CD4-positive, alpha-beta memory T cell (primary cell): ENCODE measurements at places on chromosomes 1 and 21. TPM values are rescaled to one million over a fixed set of nuclear protein-coding genes. Genes with fewer than 3 reads are reported as not detected.

DMRTA2 gene
- not detected for total RNA-seq

DNA sequence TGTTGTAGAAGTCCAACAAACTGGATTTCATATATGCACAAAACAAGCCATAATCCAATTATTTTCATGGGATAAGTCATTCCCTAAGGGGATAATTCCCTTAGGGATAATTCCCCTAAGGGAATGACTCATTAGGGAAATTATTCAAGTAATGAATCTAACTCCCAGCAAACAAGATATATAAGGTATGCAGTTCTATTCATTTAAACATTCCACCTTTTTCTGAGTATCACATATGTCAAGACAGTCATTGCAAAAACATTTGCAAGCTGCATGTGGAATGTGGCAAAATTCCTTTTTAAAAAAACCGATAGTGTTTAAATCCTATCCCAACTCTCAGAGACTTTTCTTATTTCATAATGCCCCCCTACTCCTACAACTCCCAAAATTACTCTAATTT, 131.2 kb downstream of the AKT3 start:
- DNase-seq, result no peak

OPRD1 gene
- not detected for total RNA-seq

MYCL gene
- 0.19 TPM for total RNA-seq

GRCh38 chr1:151984313-151984956, 9.2 kb downstream of the S100A10 start:
- peak; percentile 39 for DNase-seq

AMPD2 gene
- total RNA-seq, result 96.1 TPM
